ENCODE measurements at places on chromosomes 3 and 15.

- DNase-seq: no peak
Observed at GRCh38 chr3:30002797-30003196, 603.6 kb upstream of the TGFBR2 start.

DNA sequence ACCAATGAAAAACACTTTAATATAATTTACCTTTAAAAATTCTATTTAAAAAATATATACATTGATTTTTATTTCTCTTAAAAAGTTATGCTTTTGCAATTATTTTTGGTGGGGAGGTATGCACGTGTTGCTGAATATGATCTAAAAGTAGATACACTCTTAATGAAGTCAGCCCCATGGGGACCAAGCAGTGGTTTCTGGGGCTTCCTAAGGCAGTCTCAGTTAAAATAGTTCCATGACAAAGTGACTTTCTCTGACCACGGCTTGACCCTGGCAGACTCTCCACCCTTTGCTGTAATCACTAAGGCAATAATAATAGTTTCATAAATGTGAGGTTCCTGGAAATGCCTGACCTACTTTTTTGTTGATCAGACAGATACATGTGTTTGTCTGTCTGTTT, 50.4 kb downstream of the CCR4 start:
- no peak for DNase-seq

GRCh38 chr15:39936187-39936586, 2.3 kb downstream of the EIF2AK4 start:
- no peak for DNase-seq

DNA sequence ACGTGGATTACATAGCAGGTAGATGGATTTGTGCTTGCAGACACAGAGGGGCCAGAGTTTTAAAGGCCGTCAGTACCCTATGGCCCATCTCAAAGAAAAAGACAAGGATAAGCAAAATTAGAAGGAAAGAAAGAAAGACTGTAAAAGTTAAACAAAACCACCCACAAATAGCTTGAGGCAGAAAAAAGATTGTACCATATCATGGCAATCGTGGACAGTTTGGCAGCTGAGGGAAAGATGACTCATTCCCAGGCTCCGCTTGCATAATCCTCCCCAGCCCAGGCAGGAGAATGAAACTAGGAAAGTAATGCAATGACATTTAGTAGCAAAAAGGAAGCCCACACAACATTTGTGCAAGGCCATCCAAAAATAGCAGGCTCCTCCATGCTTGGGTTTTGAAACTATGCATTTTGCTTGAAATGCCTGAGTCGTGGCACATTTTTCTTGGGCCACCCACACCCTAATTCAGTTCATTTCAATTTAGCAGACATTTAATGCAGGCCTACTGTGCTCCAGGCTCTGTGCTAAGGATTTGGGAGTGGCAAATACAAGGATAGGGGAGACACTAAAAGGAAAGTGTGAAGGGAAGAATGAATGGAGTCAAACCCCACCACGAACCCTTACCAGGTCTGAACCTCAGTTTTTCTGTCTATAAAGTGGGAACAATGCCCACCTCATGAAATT, 40.9 kb upstream of the SMAD3 start:
- peak; percentile 50 for DNase-seq

GRCh38 chr15:78730955-78731354, 80.3 kb downstream of the ADAMTS7 start:
- no peak for DNase-seq

GRCh38 chr3:174387736-174388135, 471.4 kb upstream of the NAALADL2 start:
- DNase-seq: no peak

DNA sequence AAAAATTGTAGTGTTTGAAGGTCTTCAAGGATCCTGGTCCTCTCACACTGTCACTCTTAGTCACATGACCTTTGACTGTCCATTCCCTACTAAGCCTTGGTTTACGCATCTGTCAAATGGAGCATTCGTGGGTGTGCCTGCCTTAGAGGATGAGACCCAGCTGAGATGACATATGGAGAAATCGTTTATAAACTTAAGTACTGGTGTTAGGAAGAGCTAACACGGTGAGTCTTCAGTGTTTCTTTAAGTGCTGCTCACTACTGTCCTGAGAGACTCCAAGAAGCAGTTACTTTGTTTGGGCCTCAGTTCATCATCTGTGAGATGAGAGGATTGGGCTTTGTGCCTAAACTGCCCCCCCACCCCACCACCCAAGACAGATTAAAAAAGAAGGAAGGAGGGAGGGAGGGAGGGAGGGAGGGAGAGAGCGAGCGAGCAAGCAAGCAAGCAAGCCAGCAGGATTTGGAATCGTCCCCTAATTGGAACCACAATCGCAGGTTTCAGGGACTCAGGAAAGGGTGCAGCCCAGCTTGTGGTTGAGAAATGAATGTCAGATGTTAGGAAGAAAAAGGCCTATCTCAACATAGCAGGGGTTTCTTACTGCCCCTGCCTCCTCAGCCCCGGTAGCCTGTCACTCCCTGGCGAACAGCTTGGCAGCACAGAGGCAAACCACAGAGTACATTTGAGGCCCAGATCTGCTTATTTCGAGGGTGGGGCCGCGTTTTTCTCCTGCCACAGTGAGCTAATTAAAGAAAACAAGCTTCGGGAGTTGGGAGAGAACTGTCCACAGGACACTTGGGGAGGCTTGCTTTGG, 32.7 kb downstream of the SMAD3 start:
- DNase-seq: no peak

DNA sequence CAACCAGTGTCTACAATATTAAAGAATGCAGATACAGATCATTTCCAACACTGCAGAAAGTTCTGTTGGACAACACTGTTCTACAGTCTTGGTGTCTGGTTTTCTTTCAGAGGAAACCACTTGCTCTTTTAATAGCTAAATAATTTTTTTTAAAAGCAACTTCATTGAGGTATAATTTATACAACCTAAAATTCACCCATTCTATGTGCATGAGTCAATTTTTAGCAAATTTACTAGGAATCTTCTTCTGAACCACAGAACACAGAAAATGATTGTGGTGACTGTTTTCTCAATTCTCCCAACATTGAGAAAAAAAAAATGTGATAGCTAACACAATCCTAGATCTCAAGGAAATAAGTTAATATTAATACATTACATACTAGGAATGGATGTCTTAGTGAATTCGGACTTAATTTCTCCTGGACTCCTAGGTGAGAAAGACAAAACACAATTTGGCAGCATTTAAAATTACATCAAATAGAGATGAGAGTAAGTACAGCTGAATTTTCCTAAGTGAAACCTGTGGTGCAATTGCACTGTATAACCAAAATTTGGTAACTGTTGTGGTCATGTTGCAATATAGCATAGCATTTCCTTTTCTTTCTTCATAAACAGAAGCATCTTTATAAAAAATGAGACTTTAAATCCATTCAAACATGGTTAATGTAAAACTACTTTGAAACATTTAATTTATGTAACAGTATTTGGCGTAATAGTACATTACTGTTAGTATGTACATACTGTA, 15.3 kb upstream of the PLCL2 start:
- DNase-seq: no peak

- DNase-seq: no peak
Observed at GRCh38 chr15:100902436-100903167, 16.6 kb upstream of the LRRK1 start.
